ENCODE measurements at places on chromosomes 12 and 14.
A peak's percentile ranks its signal among the peaks of the same experiment; 100 is the strongest.

DNA sequence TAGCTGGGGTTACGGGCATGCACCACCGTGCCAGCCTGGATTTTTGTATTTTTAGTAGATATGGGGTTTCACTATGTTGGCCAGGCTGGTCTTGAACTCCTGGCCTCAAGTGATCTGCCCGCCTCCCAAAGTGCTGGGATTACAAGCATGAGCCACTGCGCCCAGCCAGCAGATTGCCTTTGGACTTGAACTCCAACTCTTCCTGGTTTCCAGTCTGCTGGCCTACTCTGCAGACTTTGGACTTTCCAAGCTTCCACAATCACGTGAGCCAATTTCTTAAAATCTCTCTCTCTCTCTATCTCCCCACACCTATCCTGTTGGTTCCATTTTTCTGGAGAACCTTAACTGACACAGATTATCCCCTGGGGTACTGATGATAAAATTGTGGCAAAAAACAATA lies 55.0 kb downstream of the EMP1 start:
- no peak for DNase-seq

- no peak for DNase-seq
These were observed 19.2 kb downstream of the INTS13 start for GRCh38 chr12:26918321-26919215.

GRCh38 chr12:70733385-70733784 lies 96.2 kb upstream of the PTPRB start:
- peak; percentile 54 for DNase-seq

DNA sequence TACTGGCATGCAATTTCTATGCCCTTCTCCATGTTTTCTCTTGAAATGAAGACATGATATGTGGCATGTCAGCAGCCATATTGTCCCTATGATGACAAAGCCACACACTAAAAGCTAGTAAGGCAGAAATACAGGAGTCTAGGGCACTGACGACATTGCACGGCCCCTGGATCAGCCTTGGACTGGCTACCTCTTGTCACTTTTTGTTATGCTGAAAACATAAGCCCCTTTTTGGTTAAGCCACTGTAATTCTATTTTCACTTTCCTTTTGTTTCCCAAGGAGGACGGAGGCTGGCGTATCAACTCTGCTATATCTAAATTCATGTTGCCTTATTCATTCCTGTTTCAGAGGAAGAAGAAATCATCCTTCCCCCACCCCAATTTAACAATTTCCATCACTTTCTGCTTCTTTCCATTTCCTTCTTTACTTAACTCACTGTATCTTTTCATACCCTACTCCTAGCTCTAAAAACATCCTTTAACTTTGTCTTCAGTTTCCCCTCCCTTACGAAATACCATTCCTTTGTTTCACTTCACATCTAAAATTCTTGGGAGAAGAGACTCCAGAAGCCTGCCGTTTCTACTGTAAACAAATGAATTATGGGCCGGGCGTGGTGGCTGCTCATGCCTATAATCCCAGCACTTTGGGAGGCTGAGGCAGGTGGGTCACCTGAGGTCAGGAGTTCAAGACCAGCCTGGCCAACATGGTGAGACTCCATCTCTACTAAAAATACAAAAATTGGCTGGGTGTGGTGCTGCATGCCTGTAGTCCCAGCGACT lies 364.1 kb downstream of the PCNX1 start:
- no peak for DNase-seq

DNA sequence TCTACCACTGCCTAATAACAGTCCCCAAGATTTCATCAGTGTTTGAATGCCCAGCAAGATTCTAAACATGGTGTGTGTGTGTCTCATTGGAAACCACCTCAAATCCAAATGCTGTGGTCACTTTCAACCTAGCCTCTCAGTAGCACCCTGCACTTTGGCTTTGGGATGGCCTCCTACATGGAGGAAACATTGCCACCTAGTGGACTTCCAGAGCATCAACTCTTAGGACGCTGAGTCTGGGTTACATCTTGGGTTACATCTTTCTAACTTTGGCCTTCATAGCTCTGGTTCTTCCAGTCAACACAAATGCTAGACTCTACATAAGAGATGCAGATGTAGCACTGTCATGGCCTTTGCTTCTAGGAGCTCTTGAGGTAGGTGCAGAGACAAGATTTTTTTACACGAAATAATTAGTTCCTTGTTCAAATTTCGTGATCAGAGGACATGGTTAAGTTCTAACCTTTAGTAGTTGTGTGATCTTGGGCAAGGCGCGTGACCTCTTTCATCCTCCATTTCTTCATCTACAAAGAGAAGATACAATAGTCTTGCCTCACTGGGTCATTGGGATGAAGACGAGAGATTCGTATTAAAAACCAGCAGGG lies 113.5 kb upstream of the VASH1 start:
- DNase-seq: peak; percentile 82

DNA sequence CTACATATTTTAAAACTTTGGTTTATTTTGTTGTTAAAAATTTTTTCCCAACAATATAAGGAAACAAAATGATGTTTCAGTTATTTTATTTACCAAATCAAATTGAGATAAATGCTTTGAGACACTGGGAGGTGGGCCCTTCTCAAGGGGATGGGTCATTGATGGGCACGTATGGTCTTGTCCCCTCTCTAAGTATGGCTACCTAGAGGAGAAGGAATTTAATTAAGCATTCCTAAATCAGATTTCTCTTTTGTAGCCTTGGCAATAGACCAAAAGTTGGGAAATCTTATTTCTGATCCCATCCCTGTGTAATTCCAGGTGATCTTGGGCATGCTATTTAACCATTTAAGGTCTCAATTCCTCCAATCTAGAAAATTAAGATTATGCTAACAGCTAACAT lies 79.0 kb downstream of the SCN8A start:
- DNase-seq: no peak

- DNase-seq: no peak
These were observed 106.5 kb downstream of the EML1 start for GRCh38 chr14:99899578-99900178.

DNA sequence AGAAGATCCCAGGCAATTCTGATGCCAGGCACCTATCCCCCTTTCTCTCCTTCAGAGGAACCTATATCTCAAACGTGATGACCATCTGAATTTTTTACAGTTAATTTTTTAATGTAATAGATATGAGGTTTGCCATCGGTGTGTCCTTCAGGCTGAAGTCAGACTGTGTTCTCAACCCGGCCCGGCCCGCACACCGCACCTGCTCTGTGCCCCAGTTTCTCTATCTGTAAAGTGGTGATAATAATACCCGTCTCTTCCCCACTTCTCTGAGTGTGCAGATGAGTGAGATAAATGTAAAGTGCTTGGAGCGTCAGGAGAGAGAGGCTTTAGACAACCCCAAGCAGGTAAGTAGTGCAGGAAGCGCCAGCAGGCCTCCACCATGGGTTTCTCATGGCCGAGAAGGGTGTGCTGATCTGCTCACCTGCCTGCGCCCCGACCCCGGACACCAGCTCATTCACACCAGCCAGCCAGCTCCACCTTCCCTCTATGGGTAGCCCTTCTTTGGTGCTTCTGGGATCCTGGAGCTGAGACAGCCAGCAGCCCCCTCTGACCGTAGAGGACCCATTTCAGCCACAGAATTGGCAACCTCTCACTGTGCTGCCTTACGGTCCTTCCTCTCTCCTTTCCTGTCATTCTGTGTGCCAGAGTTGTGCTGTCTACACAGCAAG lies 80.0 kb downstream of the ZFP36L1 start:
- no peak for DNase-seq

GRCh38 chr12:84913129-84913515 lies 523 bp upstream of the SLC6A15 start:
- DNase-seq: peak; percentile 17

- DNase-seq: no peak
These were observed 311.0 kb downstream of the NOVA1 start for GRCh38 chr14:26286913-26287205.

DNA sequence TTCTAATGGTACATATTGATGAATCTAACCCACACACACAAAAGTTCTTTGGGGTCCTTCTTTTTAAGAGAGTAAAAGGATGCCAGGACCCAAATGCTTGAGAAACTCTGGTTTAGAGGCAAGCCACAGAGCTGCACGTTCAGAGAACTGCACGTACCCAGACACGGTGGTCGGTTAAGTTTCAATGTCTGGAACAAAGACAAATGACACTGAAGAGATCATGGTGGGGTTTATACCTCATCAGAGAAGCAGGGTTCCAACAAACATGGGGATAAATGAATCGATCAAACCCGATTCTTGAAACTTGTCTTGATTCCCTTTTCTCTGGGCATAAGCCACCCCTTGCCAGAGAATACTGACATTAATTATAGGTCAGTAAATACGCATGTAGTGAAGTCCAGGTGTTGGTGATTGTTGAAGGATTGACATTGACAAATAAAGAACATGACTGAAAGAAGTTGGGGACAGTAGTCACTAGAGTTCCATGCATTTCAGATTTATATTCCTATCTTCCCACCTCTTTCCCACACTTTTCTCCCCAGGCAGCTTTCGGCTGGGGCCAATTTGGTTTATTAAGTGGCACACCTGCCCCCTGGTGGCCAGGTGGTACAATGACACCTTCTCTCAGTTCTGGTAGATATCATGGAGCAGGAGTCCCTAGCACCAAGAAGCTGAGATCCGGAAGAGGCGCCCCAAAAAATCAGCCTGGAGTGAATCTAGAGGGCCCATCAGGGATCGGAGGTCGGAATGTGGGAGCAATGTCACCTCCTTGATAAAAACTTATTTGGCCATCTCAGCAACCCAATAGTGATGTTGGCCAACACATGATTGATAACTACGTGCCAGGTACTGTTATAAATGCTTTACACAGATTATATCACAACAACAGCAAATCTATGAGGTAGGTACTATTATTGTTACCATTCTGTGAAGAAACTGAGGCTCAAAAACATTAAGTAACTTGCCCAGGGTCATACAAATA lies 17.8 kb upstream of the HDAC7 start:
- peak; percentile 75 for DNase-seq

GRCh38 chr12:662566-663292 lies 516 bp downstream of the NINJ2 start:
- DNase-seq: no peak

- no peak for DNase-seq
These were observed 20.6 kb downstream of the ARMH4 start for GRCh38 chr14:58131386-58131785.

DNA sequence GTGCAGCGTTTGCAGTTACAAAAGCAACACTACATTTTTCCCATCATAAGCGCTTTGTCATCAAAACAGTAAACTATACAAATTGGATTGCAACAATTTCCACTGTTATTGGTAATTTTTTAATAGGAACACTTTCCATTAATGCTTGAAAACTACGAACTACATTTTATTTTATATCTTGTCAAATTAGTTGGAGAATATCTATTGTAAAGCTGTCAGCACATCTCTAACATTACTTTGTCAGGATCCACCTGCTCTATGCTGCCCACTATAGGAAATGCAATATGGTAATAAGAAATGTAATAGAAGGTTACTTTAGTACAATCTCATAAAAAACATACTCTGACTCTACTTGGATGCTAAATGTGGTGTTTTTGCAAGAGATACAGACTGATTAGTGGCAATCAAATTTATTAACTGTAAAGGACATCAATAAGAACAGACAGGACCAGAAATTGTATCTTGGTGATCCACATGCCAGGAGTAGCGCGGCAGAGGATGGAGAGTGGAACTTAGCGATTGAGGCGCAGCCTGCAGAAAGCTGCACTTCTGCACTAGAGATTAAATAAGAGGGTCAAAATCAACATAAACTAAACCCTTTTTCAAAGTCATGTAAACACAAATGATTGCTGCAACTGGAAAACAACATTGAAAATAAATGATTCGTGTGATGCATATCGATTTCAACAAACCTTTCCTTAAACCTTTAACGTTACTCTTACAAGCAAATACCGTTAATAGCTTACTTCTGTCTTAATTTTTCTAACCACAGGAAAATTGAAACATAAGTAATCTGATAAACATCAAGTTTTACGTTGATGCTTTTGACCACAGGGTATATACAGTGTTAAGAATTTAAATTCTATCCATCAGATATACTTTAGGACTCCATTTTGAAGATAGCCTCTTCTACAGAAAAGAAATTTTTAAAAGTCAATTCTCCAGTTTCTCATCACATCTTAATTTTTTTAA lies 3.6 kb upstream of the ARID2 start:
- peak; percentile 26 for DNase-seq

DNA sequence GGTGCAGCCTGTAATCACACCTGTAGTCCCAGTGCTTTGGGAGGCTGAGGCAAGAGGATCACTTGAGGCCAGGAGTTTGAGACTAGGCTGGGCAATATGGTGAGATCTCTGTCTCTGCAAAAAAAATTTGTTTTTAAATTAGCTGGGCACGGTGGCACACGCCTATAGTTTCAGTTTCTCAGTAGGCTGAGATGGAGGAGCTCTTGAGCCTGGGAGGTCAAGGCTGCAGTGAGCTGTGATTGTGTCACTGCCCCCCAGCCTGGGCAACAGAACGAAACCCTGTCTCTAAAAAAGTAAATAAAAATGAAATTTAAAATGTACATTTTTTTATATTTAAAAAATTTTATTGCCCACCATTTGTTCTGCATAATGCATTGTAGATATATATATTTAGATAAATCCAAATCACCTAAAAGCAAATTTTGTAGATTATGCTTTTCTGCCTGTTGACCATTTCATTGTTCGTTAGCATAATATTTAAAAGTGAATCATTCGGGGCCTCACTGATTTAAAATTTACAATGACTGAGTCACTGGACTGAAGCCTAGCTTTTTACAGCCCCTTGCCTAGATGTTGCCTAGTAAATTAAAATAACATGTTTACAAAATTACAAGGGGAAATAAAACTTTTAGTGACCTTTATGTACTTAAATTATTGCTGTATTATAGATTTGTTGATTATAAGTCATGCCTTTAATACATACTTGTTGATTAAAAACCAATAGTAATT lies 87.9 kb downstream of the USP15 start:
- no peak for DNase-seq

- no peak for DNase-seq
These were observed 98.0 kb downstream of the SAMD4A start for GRCh38 chr14:54664961-54665360.

DNA sequence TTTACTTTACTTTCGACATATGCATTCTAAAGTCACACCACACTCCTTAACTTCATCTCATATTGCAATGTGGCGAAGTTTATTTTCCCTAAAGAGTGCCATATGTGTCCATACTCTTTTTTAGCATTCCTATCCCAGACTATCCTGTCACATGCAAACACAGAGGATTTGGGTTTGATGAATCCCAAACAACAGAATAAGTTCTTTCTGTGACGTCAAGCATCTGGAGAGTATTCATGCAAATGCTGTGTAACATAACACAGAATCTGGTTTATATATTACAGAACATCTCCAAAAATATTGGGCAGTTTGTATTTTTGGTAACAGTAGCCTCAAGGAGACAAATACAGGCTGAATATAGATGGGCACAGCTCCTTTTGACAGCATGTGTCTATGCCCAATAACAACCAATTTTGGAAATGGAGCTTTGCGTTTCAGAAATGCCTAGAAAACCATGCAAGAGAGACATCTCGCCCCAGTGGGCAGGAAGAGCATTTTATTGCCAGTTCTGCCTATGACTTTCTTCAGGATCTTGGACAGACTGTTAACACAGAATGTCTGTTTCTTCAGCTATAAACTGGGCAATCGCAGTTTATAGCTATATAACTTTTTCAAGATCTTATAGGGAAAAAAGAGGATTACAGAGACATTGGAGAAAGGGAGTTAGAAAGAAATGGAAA lies 190.8 kb downstream of the ADAMTS20 start:
- DNase-seq: no peak

Measured in urothelium cell line (cell line).